ENCODE measurements at places on chromosomes 11 and 22.
A peak's percentile ranks its signal among the peaks of the same experiment; 100 is the strongest.

DNA sequence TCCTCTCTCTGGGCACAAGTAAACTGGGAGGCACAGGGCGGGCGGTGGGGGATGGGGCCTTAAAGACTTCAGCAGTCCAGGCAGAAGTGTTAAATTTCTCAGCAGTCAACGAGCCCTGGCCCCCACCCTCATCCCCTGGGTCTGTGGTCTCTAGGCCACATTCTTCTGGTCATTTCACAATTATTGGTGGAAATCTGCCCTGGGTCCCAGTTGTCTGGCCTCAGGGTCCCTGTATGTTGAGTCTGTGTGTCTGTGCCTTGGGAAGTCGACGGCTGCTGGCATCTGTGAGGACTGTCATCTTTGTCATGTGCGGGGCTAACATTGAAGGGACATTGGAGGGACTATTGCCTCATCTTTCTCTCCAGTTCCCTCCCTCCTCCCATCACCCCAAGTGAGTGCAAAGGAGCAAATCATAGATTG, 1.7 kb downstream of the TSPAN18 start:
- no peak for DNase-seq

GRCh38 chr11:76859708-76860227, 950 bp upstream of the ACER3 start:
- DNase-seq: no peak

DNA sequence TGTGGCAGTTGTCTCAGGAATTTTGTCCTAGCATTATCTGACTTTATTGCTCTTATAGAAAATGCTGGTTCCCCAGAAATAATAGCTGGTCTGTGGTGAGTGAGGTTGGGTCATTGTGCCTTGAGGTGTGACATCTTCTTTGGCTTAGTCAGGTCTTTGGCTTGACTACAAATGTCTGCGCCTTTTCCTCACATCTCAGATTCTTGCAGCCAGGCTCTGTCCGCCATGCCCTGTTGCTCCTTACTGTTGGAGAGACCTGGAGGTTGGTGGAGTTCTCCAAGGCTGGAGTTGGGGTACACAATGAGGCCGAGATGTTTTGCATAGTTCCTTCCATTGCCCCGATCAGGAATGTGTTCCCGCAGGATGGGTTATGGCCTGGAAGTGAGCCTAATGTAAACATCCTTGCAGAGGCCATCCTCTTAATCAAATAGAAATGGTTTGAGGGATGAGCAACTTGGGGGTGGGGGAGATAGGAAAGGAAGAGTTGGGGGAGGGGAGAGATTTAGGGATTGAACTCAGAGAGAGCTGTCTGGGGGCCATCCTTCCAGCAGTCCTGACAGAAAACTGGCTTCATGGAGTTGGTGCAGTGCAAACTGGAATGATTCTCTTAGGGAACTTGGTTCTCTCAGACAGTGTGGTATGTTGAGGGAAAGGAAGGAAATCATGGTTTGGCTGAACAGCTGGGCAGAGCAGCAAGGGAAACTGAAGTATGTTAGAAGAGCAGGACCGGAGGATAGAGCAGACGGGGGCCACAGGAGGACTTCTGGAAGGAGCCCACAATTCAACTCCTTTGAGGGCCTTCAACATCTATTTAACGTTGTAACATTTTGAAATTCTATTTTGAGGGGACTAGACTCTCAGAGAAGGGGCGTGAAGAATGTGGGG, 49.9 kb downstream of the ZBTB16 start:
- no peak for DNase-seq

DNA sequence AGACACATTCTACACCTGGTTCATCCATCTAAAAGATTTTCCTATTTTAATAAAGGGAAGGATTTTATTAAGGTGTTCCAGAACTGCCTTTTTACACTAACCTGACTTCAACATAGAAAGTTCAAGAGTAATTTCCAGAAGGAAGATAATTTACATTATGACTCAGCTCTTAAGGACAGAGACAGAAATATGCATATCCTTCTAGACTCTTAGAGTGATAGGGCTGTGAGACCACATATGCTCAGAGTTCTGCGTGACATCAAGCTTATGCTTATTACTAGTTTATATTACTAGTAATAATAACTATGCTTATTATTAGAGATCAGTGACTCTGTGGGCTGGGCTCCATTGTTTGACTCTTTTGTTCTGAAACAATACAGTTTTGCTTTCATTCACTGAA, 4.6 kb downstream of the PDGFD start:
- no peak for DNase-seq

DNA sequence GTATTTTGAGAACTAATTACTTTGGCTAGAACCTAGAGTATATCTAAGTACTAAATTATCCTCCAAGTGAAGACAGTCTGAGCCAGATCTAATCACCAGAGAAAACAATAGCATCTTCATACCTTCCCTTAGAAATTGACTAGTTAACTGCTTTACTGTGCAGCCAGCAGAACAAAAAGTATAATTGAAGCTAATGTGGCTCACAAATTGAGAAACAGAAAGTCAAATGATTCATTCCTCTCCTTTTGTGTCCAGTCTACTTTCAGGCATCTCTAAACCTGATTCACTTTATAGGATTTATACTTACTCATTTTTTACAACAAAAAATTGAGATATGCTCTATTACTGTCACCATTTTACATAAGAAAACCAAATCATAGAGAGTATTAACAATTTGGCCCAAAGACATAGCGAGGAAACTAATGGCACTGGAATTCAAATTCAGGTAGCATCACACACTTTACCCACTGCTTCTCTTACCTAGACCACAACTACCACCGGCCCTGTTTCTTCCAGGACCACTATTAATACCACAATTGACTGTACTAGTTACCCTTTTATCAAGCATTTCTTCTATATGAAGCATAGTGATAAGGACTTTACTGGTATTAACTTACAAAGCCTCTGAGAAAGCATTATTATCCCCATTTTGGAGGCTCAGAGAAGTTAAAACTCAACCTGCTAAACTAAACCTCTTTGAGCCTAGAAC, 1402.6 kb upstream of the TENM4 start:
- no peak for DNase-seq

DNA sequence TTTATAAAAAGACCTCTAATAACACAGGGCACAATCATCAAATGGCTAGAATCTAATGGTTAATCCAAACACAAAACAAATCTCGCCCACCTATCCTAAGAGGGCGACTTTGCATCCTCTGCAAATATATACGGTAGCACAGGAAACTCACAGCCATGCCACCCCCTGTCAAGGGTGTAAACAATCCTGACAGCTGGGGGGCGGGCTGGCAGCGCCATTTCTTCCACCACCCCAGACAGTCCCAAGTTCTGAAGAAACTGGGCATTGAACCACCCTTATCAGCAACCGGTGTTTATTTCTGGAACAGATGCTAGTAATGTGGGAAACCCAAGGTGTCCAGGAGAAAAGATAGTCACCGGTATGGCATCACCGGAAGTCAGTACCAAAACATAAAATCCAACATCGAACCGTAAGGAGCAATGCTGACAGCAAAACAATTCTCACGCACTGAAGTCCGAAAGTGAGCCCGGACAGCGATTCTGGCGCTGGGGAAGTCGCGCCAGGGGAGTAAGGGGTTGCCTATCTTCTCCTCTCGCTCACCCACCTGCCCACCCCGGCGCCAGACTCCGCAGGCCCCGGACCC, 825 bp downstream of the FBXO3 start:
- peak; percentile 47 for DNase-seq

DNA sequence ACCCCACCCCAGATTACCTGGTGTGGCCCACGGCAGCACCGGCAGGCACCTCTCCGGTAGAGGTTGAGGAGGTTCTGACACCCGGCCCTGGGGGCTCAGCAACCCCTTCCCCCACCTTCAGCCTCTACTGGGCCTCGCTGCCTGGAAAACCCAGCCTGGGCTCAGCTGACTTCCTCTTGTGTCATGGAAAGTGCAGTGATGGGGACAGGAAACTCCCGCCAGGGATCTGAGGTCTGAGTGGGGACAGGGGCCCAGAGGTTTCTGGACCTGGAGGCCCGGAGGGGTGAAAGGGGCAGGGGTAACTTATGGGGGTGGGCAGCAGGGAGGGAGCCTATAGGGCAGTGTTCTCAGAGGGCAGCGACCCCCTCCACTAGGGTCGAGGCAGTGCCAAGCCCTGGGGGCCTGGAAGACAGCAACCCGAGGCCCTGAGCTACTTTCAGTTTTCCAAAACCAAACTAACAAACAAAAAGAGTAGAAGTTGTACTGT, 10.0 kb upstream of the CD5 start:
- peak; percentile 72 for DNase-seq

GRCh38 chr11:116472651-116473050, 300.1 kb downstream of the BUD13 start:
- DNase-seq: no peak

DNA sequence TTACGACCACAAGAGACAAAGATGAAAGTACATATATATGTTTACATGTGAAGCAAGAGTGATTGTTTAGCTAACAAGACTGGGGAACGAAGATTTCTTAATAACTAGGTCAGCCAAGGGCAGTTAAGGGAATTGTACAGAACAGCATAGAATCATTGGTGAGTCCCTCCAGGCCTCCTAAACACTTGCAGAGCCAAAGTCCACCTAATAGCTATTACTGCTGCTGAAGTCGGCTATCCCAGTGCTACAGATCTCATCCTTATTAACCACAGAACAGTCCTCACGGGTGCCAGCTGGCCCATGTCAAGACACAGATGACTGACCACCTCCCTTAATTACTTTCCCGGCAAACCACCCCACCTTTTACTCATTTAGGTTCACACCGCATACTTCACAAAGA, 68.5 kb upstream of the OPCML start:
- DNase-seq: no peak

DNA sequence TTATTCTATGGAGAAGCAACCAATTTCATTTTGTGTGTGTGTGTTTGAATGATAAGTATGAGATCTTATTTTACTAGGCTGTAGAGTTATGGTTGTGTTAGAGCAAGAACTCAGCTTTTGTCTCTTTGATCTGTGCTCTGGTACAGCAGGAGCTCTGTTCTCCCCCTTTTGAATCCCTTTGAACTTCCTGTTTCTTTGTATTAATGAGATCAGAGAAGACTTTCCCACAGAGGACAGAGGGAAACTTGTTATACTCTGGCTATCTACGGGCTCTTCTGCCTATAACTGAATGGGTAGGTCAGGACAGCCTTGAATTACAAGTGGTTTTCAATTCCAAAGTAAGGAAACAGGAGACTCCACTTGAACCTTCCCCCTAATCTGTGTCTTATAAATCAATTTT, 1015.0 kb upstream of the RAG2 start:
- DNase-seq: no peak

- no peak for DNase-seq
Measured at GRCh38 chr11:36372101-36372771, 76.1 kb downstream of the PRR5L start.

- DNase-seq: no peak
Measured at GRCh38 chr11:132137981-132138313, 767.5 kb downstream of the NTM start.

GRCh38 chr22:48923996-48924395, 903.7 kb downstream of the BRD1 start:
- DNase-seq: no peak

DNA sequence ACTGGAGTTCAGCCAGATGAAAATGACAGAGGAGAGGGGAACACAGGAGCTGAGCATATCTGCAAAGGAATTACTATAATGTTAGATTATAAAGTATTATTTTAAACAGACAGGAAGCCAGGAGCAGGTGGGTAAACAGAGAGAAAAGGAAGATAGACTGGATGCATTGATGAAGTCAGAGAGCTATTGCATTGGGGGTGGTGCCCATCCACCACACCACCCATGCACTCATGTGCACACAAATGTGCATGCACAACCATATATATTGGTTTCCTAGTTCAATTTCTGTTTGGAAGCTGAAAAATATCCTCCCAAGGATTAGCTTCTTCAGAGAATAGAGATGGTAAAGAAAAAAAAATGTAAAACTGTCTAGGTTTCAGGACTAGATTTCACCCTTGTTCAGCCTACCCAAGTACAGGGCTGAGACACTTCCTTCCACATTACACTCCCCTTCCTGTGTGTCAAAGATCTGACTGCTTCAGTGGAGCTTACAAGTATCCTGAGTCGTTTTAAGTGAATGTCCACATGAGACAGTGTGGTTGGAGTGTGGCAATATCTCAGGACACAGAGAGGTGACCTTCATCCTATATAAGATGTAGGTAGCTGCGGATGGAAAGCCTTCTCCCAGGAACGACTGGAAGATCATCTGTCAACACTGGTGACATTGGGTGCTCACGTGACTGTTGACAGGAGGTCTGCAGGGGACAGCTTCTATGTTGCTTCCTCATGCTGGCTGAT, 12.2 kb upstream of the SMPD1 start:
- DNase-seq: peak; percentile 12

All from CD4-positive, alpha-beta T cell treated with Interleukin-21 for 1 hour (primary cell).